ENCODE measurements at places on chromosomes 16 and 17.

- no peak for DNase-seq
These were observed 349.2 kb upstream of the HSBP1 start for GRCh38 chr16:83458612-83459011.

GRCh38 chr17:54902611-54903010 is 2.0 kb downstream of the TOM1L1 start:
- DNase-seq: no peak

- no peak for DNase-seq
These were observed 49.9 kb downstream of the BAIAP2 start for GRCh38 chr17:81084680-81085419.

DNA sequence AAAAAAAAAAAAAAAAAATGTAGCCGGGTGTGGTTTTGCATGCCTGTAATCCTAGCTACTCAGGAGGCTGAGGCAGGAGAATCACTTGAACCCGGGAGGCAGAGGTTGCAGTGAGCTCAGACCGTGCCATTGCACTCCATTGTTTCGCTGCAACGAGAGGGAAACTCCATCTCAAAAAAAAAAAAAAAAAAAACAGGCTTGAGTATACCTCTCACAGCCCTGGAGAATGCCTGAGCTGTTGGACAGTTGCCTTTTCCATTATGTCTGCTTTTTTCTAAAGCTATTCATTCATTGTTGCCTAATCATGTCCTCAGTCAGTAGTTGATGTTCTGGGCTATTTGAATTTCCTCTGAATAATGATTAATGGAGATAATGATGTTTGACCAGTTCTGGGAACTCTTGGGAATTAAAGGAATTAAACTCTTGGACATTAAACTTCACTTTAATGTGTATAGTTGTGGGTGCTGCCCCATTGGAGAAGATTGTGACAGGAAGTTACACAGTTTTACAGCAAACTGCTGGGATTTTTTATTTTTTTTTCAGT is 11.8 kb downstream of the HMOX2 start:
- no peak for DNase-seq

GRCh38 chr16:59597269-59597668 is 863.2 kb upstream of the GOT2 start:
- no peak for DNase-seq

Measured in inflammatory macrophage (primary cell).